K562 (cell line): ENCODE measurements at places on chromosomes 3 and 15.

- DNase-seq = peak; percentile 79
Observed at GRCh38 chr3:11236588-11237461, 35.4 kb upstream of the ATG7 start.

- no peak for DNase-seq
Observed at GRCh38 chr3:44340058-44340395, 1.5 kb downstream of the TCAIM start.

GRCh38 chr3:128266453-128266852 is 113.2 kb downstream of the EEFSEC start:
- peak; percentile 36 for DNase-seq

GRCh38 chr15:93954985-93955571 is 276.3 kb upstream of the MCTP2 start:
- no peak for DNase-seq

DNA sequence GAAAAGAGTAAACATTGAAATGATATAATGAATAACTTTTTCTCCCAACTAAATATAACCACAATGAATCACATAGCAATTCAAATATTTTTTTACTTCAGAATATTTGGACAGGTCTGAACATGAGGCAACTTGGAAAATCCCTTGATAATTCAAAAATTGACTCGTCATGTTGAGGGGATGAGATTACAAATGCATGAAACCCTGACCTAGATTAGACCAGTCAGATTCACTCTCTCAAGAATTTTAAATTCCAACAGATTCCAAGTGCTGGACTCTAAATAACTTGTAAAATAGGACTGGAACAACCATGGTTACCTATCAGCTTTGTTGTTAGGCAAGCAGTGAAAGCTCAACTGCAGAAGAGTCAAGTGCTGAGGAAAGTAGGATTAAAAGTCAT is 317.5 kb downstream of the GBE1 start:
- DNase-seq = no peak
